Glomerular endothelial cell (primary cell): ENCODE measurements at places on chromosomes 4 and X.

- DNase-seq, result no peak
Measured at GRCh38 chr4:88135356-88135663, 23.1 kb downstream of the ABCG2 start.

- DNase-seq, result no peak
Measured at GRCh38 chrX:94576367-94577004, 902.5 kb downstream of the FAM133A start.

DNA sequence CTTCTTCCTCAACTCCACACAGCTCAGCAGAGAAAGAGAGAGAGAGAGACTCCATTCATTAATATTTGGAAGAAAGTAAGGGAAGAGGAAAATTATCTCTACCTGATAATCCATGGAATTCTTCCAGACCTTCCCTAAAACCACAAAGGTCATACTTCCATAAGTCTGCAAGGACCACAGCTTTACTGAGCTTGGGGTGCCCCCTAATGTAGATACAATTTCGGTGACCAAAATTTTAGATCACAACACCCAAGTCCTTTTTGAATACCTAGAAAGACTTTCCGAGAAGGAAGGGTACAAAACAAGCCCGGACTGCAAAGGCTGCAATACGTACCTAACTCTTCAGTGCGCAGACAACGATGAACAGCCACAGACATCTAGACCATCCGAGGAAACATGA, 523.9 kb downstream of the GLUD2 start:
- no peak for DNase-seq

DNA sequence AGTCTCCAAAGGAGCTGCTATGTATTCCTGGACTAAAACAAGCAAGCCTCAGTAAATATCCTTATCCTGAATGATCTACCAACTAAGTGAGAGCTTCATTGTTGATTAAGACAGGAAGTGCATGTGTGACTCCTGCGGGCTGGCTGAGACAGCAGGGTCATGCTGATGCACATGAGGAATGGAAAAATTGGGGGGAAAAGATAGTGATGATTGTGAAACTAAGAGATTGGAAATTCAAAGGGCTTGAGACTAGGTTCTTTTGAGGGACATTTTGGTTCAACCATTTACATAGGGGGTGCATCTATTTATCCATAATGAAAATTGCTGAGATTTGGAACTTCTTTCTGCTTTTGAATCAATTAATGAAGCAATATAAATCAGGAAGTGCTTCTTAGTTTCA, 61.1 kb upstream of the C1QTNF7 start:
- no peak for DNase-seq

GRCh38 chr4:188550296-188550695, 411.1 kb downstream of the TRIML1 start:
- no peak for DNase-seq

GRCh38 chrX:71292669-71293365, 8.7 kb upstream of the ITGB1BP2 start:
- DNase-seq, result no peak

DNA sequence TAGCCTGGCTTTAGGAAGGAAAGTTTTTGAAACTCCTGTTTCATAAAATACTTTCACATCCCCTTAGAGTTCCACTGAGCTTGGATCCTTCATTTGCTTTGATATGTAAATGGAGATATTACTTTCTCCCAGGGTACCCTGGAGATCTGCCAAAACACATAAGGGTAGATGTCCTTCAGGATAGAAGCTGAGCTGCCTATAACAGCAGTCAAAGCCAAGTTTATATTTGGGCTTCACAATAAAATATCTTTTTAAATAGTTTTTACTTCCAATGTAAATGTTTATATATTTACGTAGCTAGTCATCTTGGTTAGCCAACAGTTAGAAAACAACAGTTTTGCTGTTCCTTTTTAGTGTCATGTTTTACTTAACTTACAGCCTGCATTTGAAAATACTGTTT, 742.3 kb upstream of the POU3F4 start:
- no peak for DNase-seq
